ENCODE measurements at places on chromosomes 7 and 10.

DNA sequence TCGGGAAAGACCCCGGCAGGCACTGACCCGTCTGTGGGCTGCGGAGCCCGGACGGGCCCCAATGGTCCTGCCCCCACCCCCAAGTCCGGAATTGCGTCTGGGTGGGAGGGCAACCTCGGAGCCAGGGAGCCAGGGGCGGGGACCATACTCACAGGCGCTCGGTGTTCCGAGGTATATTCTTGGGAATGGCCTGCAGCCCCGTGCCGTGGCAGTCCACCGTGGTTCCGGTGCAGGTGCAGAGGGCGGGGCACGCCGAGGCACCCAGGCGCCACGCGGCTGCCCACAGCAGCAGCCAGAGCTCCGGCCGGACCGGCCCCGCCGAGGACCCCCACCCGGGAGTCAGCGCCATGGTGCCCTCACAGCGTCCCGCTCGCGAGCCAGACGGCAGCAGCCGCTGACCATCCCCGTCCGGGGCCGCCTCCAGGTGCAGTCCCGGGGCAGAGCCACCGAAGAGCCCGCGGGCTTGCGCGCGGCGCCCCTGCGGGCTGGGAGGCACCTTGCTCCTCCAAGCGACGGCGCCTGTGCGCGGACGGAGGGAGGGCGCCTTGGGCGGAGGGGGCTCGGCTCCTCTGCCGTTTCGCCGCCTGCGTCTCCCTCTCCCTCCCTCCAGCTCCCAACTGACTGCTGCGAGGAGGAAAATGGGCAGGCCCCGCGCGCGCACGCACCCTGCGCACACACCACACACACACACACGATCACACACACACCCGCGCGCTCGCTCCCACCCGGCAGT, at the start of gene SLIT1:
Gene SLIT1, minus strand, starts transcription at position 634 of the 733 bp plus-strand sequence. Its CDS starts 285 bp downstream, at position 349.
- no peak for DNase-seq

GRCh38 chr7:73719806-73720169, 319 bp upstream of the STX1A start:
- DNase-seq = no peak

- no peak for DNase-seq
These were observed 63.7 kb downstream of the TSPAN12 start for GRCh38 chr7:120794106-120794729.

GRCh38 chr10:24958091-24958720, 5.8 kb upstream of the PRTFDC1 start:
- no peak for DNase-seq

DNA sequence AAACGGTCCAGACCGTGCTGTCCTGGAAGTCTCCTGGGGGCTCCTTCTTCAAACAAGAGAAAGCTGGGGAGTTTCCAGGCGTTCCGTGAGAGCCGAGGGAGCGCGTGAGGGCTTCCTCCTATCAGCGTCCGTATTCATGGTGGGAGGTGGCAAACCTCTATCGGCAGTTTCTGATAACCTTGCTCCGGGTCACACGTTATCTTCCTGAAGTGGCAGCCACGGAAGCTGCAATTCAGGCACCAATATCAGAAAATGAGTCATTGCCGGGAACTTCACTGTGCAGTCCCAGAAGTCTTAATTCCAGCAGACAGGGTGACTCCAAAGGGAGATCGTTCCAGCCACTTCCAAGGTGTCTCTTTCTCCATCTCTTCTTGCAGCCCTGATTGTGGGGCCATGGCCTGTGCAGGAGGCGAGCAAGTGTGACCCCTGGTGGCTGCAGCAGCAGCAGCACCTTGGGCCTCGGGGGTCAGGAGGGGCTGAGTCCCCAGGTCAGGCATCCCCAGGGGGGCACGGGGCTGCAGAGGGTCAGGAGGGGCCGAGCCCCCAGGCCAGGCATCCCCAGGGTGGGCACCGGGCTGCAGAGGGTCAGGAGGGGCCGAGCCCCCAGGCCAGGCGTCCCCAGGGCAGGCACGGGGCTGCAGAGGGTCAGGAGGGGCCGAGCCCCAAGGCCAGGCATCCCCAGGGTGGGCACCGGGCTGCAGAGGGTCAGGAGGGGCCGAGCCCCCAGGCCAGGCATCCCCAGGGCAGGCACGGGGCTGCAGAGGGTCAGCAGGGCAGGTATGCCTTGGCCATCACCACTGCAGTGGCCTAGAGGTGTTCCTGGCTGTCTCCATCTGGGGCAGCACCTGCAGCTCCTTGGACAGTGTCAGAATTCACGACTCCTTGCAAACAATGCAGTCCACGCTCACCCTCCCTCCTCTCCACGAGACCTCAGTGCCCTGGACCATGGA, 538.7 kb downstream of the DNAJB6 start:
- DNase-seq = peak; percentile 73

GRCh38 chr10:43160046-43160920, 22.0 kb downstream of the CSGALNACT2 start:
- DNase-seq = no peak

- DNase-seq = no peak
These were observed 67.7 kb downstream of the HERC4 start for GRCh38 chr10:68007356-68007755.

DNA sequence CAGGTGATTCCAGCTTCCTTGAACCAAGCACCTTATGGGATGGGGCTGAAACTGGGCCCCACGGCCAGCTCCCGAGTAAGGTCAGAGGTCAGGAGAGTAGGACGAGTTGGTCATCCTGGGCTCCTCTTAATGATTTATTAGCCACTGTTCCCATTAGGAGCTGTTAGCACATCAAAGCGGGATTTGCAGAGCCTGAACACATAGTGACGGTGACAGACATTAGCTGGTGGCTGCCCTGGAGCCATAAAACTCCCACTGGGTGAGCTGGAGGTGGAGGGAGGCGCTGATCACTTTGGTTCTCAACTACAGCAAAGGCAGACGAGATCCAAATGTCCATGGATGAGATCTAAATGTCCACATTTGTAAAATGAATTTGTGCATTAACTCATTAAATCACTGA, 48.1 kb downstream of the COL13A1 start:
- DNase-seq = no peak

DNA sequence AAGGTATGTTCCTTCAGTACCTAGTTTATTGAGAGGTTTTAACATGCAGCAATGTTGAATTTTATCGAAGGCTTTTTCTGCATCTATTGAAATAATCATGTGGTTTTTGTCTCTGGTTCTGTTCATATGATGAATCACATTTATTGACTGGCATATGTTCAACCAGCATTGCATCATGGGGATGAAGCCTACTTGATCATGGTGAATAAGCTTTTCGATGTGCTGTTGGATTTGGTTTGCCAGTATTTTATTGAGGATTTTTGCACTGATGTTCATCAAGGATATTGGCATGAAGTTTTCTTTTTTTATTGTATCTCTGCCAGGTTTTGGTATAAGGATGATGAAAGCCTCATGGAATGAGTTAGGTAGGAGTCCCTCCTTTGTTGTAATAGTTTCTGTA, 204.0 kb upstream of the GNAI1 start:
- DNase-seq = no peak

DNA sequence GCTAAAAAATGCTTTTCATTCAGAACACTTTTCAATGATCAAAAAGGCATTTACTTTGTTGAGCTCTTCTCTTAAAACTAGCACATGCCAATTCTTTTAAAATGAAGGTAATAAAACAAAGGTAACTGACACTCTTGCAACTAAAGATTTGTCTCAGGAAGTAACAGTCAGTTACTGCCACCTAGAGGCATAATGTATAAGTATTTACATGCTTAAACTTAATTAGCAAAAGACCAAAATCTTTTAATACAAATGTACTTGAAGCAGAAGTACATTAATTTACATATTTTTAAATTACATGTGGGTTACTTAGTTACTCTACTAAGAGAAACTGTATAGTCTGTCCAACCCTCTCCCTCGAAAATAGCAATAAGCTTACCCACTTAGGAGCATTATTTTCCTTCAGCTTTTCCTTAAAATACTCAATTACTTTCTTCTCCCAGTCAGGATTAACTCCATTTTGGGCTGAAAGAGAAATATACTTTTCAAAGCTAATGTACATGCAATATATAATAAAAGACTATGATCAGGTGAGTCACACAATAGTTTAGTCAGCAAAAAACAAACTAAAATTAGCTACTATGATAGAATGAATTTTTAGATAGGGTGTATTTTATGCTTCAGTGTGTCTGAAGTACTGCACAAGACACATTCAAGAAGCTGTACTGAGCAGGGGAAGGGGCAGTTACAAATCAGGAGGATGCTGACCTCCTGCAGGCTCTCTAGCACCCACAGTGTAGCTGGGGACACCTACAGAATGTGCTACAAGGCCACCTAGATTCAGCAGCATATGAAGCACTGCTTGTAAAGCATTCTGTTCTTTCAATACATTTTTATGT, 13.0 kb downstream of the MCMBP start:
- no peak for DNase-seq

GRCh38 chr7:104192434-104192833, 15.4 kb downstream of the ORC5 start:
- no peak for DNase-seq

GRCh38 chr7:54785261-54785660, 26.2 kb upstream of the SEC61G start:
- no peak for DNase-seq

- no peak for DNase-seq
These were observed 105.8 kb downstream of the THSD7A start for GRCh38 chr7:11726001-11726793.

DNA sequence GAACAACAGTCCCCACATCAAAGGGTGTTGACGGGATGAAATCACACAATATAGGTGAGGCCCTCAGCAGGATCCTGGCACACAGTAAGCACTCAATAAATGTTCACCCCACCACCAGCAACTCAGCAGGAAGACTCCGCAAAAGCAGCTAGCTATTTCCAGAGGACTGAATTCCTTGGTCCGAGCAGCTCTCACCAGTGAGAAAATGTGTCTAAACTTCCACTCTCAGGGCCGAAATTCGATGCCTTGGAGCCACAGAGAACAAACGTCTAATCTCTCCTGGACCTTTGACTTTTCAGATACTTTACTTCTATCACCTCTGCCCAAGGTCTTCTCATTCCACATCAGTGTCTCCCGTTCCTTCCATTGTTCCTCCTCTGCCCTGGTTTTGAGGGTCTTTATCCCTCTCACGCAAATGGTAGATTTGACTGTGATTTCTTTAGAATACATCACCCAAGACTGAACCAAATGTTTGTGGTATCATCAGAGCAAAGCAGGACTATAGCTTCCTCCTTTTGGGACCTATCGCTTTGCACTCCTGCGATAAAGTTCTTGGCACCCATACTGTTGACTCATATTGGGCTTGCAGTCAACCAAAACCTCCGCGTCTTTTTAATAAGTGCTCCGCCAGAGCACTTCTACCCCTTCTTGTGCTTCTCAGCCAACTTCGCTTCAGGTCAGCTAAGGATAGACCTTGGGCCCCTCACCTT, 903 bp upstream of the NT5C2 start:
- DNase-seq = no peak

GRCh38 chr7:148894591-148894990, 10.5 kb upstream of the EZH2 start:
- DNase-seq = no peak

All from activated CD8-positive, alpha-beta memory T cell treated with anti-CD3 and anti-CD28 coated beads, Interleukin-2, amount 50 U/mL, for 48 hours (primary cell).